ENCODE measurements at places on chromosomes 1 and 21.

- DNase-seq, result no peak
These were observed 215.6 kb downstream of the TNR start for GRCh38 chr1:175527773-175528172.

- no peak for DNase-seq
These were observed 750.9 kb upstream of the B3GALT2 start for GRCh38 chr1:193937308-193937707.

GRCh38 chr21:38114717-38115333 lies 142.0 kb upstream of the KCNJ15 start:
- no peak for DNase-seq

DNA sequence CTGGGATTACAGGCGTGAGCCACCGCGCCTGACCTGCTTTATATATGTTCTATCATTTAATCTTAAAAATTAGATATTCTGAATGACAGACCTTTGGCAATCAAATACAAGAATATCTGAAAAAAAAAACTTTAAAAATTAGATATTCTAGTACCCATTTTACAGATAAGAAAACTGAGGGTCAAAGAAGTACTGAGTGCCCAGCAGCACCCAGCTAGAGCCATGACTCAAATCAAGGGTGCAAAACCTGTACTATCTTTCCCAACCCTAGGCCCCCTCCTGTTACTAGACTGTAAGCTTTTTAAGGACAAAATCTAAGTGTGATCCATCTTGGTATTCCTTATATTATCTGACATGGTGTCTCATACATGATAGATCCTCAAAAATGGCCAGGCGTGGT lies 8.3 kb downstream of the ARHGAP30 start:
- DNase-seq, result no peak

DNA sequence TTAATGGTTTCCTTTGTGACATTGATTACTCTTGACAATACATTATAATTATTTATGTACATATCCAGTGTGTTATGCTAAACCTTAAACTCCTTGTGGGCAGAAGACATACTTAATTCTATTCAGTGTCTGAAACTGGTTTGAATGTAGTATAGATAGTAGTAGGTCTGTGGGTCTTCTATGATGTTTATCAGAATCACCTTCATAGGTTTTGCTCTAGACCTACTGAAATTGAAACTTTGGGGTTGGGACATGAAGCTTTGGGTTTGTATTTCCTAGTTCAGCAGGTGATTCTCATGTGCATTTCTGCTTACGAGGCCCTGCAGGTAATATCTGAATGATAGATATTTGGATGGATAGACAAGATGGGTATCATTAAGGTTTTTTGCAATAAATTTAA lies 48.6 kb downstream of the MIGA1 start:
- DNase-seq, result no peak

- peak; percentile 73 for DNase-seq
These were observed 11.7 kb downstream of the CDKN2C start for GRCh38 chr1:50981741-50982140.

- DNase-seq, result peak; percentile 41
These were observed 19.1 kb downstream of the OLFML3 start for GRCh38 chr1:113998361-113998760.

DNA sequence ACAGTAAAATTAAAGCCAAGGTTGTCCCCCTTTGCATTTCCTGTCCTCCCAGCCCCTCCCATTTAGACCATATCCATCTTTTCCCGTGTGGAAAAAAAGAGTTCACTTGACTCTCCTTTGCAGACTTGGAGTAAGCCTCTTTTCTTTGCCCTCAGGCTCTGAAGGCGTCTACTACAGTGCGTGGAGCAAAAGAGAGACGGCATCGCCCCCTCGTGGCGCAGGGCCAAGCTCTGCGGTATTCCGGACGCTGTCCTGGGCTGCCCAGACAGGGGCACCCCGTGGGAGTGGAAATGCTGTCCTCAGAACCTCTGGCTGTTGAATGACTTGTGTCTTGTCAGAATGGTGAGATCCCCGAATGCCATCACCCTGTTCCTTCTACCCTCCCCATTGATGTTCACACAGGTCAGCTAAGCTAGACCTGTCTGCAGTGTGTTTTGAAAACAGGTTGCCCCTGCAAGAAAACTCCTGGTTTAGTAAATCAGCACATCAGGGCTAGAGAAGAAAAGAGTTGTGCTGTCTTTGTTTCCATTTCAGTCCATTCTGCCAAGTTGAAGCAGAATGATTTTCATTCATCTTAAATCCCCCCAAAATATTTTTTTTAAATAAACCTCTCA lies 12.3 kb upstream of the GJA8 start:
- peak; percentile 34 for DNase-seq

- no peak for DNase-seq
These were observed 287.0 kb upstream of the ESRRG start for GRCh38 chr1:217010253-217010652.
